ENCODE measurements at places on chromosomes 7 and 10.

- no peak for DNase-seq
Measured at GRCh38 chr7:151709141-151710038, 167.5 kb downstream of the PRKAG2 start.

GRCh38 chr10:119777686-119778085 is 51.8 kb downstream of the INPP5F start:
- no peak for DNase-seq

DNA sequence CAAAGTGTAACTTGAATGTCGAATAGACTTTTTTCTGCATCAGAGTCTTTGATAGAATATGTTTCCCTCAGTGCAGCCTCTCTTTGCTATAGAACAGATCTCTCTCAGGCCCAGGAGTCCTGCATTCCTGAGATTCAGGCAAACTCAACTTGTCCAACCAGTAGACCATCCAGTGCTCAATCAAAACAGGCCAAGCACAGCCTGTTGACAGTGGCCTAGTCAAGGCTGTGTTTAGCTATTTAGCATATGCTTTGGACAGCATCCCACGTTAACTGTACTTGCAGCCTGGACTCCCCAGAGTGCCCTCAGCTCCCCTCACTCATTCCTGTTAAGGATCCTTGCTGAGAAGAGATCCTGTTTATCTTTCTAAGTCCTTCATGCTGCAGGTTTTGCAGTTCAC is 16.3 kb downstream of the OR6V1 start:
- no peak for DNase-seq

- DNase-seq, result no peak
Measured at GRCh38 chr7:12731775-12732174, 44.3 kb downstream of the ARL4A start.
